H9 (cell line): ENCODE measurements at places on chromosomes 5 and 9.
A peak's percentile ranks its signal among the peaks of the same experiment; 100 is the strongest.

GRCh38 chr9:37415011-37415719, 7.3 kb upstream of the GRHPR start:
- peak; percentile 81 for DNase-seq
- peak overlapping the region; percentile 4; the same call in 2 of the 3 replicates for H3K4me3 ChIP-seq
- no peak overlapping the region for H3K27ac ChIP-seq
- no peaks in the 10 kb centered on the region for H3K36me3 ChIP-seq

DNA sequence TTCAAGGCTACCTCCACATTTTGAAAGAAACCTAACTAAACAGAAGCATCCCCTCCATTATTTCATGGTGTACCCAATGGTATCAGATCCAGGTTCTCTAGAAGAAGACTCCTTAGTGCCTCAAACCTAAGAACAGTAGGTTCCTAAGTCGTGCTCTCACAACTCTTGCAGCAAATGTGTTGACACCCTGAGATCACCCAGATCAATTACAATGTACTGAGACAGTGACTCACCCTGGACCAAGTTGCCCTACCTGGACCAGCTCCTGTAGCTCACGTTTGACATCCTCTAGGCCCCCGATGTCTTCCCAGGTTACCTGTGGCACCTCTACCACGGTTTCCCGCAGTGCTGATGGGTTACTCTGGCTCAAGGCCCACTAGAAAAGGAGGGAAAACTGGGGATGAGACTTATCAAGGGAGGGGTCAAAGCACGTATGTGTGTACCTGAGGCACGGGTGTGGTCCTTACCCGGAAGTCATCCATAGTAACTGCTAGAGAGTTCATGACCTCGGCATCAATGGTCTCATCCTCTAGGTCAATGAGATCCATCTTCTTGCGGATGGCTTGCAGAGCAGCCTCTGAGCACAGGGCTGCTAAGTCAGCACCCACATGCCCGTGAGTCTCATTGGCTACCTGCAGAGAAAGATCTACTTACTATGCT, 11.7 kb downstream of the VCP start:
- H3K4me1 ChIP-seq, result no peaks in the 10 kb centered on the region
- H3K27me3 ChIP-seq, result 0 out of 2 replicates have a peak, but pooled peaks cover 2% of the 10 kb centered on the region
- DNase-seq, result no peak
- H3K36me3 ChIP-seq, result peaks cover 97% of the 10 kb centered on the region
- no peak overlapping the region for H3K4me3 ChIP-seq

DNA sequence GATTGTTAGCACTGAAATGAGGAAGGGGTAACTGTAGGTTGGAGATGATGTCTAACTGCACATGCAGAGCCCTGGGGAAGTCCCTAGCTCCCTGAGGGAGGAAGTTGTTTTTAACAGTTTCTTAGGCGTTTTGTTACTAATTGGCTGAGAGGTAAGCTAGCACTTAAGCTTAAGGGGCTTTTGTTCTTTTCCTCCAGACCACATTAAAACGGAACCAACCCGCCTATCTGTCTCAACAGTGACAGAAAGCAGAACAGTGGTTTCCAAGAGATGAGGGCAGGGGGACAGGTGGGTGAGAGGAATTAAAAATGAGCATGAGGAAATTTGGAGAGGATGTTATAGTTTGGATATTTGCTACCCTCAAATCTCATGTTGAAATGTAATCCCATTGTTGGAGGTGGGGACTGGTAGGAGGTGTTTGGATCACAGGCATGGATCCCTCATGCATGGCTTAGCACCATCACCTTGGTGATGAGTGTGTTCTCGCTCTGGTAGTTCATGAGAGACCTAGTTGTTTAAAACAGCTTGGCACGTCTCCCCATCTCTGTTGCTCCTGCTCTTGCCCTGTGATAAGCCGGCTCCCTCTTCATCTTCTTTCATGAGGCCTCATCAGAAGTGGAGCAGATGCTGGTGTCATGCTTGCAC, 38.9 kb downstream of the LYRM7 start:
- no peaks in the 10 kb centered on the region for H3K36me3 ChIP-seq
- H3K4me1 ChIP-seq, result no peaks in the 10 kb centered on the region; the same call in 1 of the 2 replicates
- H3K27me3 ChIP-seq, result no peaks in the 10 kb centered on the region

DNA sequence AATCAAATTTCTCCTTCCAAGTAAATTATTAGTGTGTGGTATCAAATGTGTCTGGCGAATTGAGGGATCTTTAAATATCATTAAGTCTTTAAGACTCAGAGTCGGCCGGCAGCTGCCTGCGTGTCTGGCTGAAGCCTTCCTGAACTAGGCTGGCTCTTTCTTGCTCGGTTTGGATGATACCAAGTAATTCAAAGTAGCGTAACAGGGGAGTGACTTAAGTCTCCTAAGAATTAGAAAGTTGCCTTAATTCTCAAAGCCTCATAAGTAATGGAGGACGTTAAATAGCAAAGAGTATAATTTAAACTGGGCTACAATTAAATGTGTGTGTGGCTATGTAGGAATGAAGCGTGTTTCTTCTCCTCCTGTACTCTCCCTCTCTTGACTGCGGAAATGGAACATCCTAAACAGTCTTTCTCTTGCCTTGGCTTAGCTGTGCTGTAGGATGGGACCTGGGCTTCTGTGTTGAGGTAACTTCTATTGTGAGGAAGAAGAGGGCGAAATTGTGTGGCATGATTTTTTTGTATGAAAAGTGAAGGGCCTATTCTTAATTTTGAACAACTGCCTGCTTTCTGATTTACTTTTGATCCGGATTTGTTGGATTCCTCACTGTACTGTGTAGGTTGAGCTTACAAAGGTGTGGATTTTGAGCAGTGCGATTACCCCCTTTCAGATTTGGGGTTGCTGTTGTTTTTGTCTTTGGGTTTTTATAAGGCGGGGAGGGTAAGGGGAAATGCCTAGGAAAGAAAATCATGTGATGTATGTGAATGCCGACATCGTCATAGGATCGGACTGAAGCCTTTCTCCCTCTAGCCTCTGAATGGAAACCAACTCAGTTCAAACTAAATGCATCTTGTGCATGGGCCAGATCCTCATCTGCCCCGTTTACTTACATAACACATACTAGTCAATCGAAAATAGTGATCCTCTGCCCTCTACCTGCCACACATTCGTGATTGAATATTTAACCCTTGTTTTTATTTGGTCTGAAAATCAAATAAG, 29.9 kb downstream of the CPEB4 start:
- peak overlapping the region; percentile 46 for H3K27ac ChIP-seq
- DNase-seq, result peak; percentile 57
- no peak overlapping the region for H3K4me3 ChIP-seq
- no peaks in the 10 kb centered on the region for H3K27me3 ChIP-seq
- no peaks in the 10 kb centered on the region for H3K36me3 ChIP-seq

DNA sequence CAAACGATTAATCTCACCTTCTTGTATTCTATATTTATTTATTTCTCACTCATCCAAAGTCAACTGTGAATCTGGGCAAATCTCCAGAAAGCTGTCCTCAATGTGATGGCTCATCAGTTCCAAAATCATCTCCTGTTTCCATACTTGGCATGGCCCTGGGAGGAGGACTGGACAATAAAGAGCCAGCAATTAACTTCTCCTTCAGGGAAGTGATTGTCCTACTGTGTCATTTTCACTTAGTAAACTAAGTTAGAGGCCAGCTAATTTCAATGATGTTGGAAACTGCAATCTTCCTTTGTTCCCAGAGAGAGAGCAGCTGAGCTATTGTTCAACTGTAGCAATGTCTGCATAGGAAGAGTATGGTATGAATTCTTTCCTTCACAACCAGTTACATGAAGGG, 17.5 kb downstream of the CDH12 start:
- DNase-seq, result no peak
- H3K4me1 ChIP-seq, result no peaks in the 10 kb centered on the region
- H3K27me3 ChIP-seq, result no peaks in the 10 kb centered on the region
- H3K27ac ChIP-seq, result no peak overlapping the region
- no peak overlapping the region for H3K4me3 ChIP-seq

- no peak overlapping the region for H3K4me3 ChIP-seq
- no peaks in the 10 kb centered on the region for H3K27me3 ChIP-seq
- no peak overlapping the region for H3K27ac ChIP-seq
- no peak for DNase-seq
- H3K4me1 ChIP-seq, result no peaks in the 10 kb centered on the region
Measured at GRCh38 chr9:133257465-133257956, 17.5 kb downstream of the ABO start.

- no peak overlapping the region for H3K27ac ChIP-seq
- H3K27me3 ChIP-seq, result no peaks in the 10 kb centered on the region
- no peaks in the 10 kb centered on the region for H3K36me3 ChIP-seq
- H3K4me3 ChIP-seq, result no peak overlapping the region
- no peak for DNase-seq
Measured at GRCh38 chr5:126364206-126364902, 58.9 kb upstream of the GRAMD2B start.

GRCh38 chr9:92066168-92066567, 49.0 kb downstream of the SPTLC1 start:
- peaks cover 69% of the 10 kb centered on the region for H3K36me3 ChIP-seq
- H3K4me1 ChIP-seq, result no peaks in the 10 kb centered on the region
- H3K27me3 ChIP-seq, result no peaks in the 10 kb centered on the region
- no peak for DNase-seq
- no peak overlapping the region for H3K27ac ChIP-seq

GRCh38 chr9:72931437-72931836, 21.4 kb downstream of the ALDH1A1 start:
- DNase-seq, result no peak
- no peaks in the 10 kb centered on the region for H3K27me3 ChIP-seq
- no peak overlapping the region for H3K27ac ChIP-seq
- H3K4me1 ChIP-seq, result no peaks in the 10 kb centered on the region
- no peak overlapping the region for H3K4me3 ChIP-seq
- H3K36me3 ChIP-seq, result no peaks in the 10 kb centered on the region

- no peaks in the 10 kb centered on the region for H3K36me3 ChIP-seq
- no peaks in the 10 kb centered on the region; the same call in 1 of the 2 replicates for H3K4me1 ChIP-seq
- no peak overlapping the region for H3K27ac ChIP-seq
- no peak overlapping the region; the same call in 2 of the 3 replicates for H3K4me3 ChIP-seq
Measured at GRCh38 chr9:89223396-89223977, 44.9 kb upstream of the SHC3 start.

GRCh38 chr5:95709967-95710650, 21.0 kb upstream of the RHOBTB3 start:
- peaks cover 2% of the 10 kb centered on the region; the same call in 1 of the 2 replicates for H3K27me3 ChIP-seq
- peak overlapping the region; percentile 83 for H3K4me3 ChIP-seq
- H3K27ac ChIP-seq, result no peak overlapping the region
- peak; percentile 80 for DNase-seq

DNA sequence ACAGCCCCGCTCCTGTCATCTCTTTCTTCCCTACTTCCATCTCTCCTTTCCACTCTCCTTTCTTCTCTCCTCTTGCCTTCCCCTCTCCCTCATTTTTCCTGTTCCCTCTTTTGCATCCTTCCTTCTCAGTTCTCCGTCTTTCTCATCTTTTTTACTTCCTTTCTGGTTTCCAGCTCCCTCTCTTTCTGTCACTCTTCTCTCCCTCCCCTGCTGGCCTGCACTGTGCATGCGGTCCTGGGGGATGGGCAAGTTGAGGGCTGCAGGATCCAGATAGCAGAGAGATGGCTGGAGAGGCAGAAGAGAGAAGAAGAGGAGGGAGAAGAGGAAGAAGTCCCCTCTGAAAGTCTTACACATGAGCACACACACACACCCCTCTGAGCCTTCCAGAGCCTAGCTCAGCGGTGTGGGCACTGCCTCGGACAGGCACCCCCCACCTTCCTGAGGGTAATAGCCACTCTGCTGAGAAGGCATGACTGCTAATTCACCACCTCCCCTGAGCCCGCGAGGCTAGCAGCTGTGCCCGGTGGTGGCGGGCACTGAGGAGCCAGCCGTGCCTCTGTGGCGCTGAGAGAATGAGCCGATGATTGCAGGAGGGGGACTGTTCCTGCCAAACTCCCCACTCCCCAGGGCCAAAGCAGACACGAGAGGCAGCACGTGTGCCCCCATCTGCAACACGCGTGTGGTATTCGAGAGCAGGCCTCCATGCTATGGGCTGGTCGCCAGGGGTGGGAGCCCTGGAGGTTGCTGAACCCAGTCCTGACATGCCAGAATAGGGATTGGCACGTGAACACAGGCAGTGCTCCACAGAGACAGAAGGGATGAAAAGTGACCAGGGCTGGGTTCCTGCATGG, 3.7 kb upstream of the CAMK2A start:
- no peaks in the 10 kb centered on the region for H3K27me3 ChIP-seq
- H3K4me1 ChIP-seq, result no peaks in the 10 kb centered on the region; the same call in 1 of the 2 replicates
- no peak overlapping the region for H3K4me3 ChIP-seq

- peaks cover 4% of the 10 kb centered on the region; the same call in 1 of the 2 replicates for H3K4me1 ChIP-seq
- no peaks in the 10 kb centered on the region for H3K27me3 ChIP-seq
- no peaks in the 10 kb centered on the region for H3K36me3 ChIP-seq
- no peak overlapping the region for H3K27ac ChIP-seq
- DNase-seq, result no peak
Measured at GRCh38 chr9:81118416-81118815, 570.9 kb downstream of the TLE1 start.

- no peak overlapping the region for H3K27ac ChIP-seq
- DNase-seq, result no peak
Measured at GRCh38 chr9:108443019-108443633, 412.7 kb downstream of the ACTL7B start.

GRCh38 chr9:92636627-92637026, 33.3 kb downstream of the IPPK start:
- H3K4me3 ChIP-seq, result no peak overlapping the region
- DNase-seq, result peak; percentile 17
- no peaks in the 10 kb centered on the region for H3K27me3 ChIP-seq
- no peak overlapping the region for H3K27ac ChIP-seq

- no peaks in the 10 kb centered on the region for H3K27me3 ChIP-seq
- H3K4me3 ChIP-seq, result no peak overlapping the region
- no peaks in the 10 kb centered on the region for H3K36me3 ChIP-seq
- no peaks in the 10 kb centered on the region for H3K4me1 ChIP-seq
- DNase-seq, result peak; percentile 32
Measured at GRCh38 chr5:57779383-57780223, 297.0 kb upstream of the ACTBL2 start.

DNA sequence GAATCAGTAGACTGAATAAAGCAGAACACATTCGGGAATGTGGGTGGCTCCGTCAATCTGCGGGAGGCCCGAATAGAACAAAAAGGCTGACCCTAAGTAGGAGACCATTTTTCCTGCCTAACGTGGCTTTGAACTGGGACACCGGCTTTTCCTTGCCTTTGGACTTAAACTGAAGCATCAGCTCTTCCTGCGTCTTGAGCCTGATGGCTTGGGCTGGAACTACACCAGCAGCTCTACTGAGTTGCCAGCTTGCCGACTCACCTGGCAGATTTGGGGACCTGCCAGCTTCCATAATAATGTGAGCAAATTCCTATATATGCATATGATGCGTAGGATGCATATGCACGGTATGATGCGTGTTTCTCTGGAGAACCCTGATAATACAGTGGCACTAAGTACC, 111.3 kb downstream of the DAPK1 start:
- no peak overlapping the region for H3K4me3 ChIP-seq
- H3K27me3 ChIP-seq, result no peaks in the 10 kb centered on the region
- DNase-seq, result no peak
- no peaks in the 10 kb centered on the region; the same call in none of the 2 replicates for H3K4me1 ChIP-seq
